SJSA1 (cell line): ENCODE measurements at places on chromosomes 2 and 18.

- DNase-seq = no peak
These were observed 5.4 kb upstream of the CRYGC start for GRCh38 chr2:208134928-208135586.

DNA sequence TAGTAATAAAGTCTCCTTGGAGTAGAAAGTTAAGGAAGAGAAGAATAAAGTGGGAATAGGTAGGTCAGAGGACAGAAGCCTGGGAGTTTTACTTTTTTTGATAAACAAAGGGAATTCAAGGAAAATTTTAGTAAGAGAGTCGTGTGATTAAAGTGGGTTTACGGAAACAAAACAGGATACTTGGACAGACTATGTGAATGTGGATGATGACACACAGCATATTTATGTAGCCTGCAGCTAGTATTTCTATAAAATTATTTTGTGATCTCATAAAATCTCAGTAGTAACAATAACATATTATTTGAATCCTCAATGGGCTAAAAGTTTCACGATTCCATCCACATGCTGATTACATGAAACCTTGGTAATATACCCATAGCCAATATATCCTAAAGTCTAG is 450.7 kb upstream of the PIK3C3 start:
- no peak for DNase-seq

DNA sequence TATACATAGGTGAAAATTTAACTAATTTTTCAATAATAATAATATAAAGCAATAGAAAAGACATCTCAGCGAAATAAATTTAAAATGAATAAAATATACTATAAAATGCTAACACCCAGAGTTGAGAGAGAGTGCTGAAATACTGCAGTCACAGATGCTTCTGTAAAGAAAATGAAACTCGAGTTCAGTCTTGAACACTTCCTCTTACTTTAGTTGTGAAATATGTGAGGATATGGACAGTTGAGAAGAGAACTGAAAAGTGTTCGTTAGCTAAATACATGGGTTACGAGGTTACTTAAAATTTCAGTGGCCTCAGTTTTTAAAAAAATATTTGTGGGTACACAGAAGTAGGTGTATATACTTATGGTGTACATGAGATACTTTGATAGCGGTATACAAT is 106.8 kb downstream of the DNAH7 start:
- DNase-seq = no peak

- no peak for DNase-seq
These were observed 14.4 kb upstream of the IGFBP2 start for GRCh38 chr2:216618785-216619184.

DNA sequence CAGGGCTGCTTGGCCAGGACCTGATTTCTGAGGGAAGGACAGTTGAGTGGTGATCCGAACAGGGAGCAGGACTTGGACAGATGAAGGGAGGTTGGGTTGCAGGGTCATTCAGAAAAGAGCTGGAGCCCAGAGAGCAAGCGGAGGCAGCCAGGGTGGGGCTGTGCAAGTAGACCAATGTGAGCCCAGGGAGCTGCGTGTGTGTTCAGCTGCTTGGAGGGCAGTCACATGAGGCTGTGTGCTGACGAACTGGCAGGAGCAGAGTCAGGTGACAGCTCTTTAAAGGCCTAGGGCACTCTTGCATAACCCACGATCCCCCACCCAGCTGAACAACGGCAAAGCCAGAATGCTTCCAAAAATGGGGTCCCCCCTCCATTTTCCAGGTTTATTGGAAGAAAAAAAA is 4.6 kb upstream of the MLPH start:
- no peak for DNase-seq

- DNase-seq = no peak
These were observed 78.8 kb upstream of the KCNE4 start for GRCh38 chr2:222973237-222973636.
